T-cell (primary cell): ENCODE measurements at places on chromosomes 2 and 18.

DNA sequence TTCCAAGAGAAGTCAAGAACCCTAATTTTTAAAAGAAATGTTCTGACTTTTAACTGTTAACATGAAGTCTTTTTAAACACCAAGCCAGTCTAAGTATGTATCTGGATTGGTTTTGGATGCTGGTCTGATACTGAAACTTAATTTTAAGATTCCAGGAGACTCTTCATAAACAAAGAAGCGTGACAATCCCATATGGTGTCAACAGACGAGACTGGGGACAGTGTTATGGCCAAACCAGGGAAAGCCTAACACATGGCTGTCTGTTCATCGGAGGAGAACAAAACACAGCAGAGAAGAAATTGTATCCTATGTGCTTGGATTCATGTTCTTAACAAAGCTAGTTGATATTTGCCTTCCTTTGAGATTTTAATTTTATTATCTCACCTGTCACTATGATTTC lies 80.5 kb upstream of the UPP2 start:
- no peak for DNase-seq

DNA sequence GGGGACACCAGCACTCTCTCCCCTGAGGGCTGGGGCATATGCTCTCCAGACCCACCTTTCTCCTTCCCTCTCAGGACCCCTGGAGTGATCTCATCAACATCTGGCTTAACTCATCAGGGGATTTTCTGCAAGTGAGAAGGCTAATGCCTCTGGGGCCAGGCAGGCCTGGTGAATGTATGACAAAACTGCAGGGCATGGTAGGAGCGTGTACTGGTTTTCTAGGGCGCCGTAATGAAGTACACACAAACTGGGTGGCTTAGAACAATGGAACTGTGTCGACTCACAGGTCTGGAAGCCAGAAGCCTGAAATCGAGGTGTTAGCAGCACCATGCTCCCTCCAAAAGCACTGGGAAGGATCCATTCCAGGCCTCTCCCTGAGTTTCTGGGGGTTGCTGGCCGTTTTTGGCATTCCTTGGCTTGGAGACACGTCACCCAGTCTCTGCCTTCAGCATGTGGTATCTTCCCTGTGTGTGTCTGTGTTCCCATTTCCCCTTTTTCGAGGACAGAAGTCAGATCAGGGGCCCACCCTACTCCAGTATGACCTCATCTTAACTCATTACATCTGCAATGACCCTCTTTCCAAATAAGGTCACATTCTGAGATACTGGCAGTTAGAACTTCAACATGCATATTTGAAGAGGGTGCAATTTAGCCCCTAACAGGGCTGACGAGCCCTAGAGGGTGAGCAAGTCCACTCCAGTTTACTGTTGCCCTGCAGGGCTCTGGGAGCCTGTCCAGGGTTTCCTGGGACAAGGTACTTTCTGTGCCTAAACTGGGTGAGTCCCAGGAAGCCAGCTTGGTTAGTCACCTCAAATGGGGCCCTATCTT lies 45.5 kb upstream of the CAB39 start:
- DNase-seq: no peak

DNA sequence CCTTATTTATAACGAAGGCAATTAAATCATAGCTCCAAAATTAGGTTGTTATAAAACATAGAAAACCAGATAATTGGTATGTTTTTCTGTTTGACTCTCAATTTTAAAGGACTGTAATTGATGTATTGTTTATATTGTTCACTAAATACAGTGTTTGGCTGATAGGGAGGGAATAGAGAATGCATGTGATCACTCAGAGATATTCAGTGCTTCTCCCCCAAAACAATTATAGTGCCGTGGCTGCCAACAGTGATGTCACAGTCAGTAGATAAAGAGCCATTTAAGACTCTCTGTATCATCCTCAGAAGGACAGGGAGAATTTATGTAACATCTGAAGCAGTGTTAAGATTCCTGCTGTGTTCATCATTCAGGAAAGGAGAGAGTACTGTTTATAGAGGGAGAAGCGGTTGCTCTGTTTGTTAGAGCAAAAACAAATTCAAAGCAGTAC lies 69.6 kb downstream of the PHLPP1 start:
- DNase-seq: no peak

DNA sequence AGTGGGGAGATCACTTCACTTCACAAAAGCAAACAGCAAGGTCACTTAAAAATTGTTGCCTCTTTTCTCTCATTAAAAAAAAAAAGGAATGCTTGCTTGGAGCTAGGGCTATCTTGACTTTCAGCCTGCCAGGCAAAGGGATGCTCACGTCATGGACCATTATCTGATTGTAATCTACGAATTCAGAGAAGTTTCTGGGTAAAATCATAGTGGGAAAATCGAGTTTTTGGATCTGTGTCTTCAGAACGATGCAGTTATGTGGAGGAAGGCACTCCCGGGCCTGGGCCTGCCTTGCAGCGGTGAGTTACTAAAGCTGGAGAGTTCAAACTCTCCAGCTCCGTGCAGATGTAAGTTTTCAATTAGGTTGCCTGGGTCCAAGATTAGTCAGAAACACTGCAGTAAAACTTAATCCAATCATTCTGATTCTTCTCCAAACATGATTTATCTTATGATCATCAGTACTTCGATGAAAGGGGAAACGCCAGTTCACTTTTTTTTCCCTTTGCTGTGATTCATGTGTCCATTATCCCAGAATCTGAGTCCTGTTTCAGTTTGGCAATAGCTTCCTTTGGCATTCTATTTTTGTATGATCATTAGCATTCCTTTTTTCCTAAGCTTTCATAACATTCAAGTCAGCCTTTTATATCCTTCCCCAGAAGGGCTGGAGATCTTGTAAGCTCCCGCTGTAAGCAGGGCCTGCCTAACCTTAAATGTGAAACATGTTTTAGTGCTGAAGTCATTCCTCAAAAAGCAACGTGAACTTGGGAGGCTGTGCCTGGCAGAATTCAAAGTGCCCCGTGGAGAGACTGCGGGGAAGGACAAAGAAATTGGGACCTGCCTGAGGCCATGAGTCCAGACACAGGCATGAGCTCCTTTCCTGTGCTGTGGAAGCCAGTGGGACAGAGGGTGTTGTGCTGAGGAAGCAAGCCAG lies 119.3 kb upstream of the TWIST2 start:
- no peak for DNase-seq

DNA sequence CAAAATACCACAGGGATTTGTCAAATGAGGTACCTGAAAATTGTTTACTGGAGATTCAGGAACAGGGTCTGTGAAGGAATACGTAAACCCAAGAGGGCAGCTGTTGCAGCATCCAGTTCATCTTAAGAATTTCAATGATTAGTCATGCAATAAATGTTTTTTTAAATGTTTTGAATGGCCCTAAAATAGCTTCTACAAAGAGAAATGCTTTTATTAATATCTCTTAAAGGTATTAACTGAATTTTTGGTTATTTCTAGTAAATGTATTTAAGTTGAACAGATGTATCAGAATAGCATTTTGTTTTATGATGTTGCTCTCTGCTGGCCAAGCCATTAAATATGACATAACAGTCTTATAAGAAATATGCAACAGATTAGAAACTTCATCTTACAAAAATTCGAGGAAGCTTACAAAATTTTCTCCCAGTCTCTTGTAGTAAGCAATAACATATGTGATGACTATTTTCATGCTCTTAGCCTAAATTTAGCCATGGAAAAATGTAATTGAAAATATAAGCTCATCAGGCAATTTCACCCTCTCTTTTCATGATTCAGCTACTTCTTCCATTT lies 863.9 kb downstream of the SUCLG1 start:
- DNase-seq: no peak

DNA sequence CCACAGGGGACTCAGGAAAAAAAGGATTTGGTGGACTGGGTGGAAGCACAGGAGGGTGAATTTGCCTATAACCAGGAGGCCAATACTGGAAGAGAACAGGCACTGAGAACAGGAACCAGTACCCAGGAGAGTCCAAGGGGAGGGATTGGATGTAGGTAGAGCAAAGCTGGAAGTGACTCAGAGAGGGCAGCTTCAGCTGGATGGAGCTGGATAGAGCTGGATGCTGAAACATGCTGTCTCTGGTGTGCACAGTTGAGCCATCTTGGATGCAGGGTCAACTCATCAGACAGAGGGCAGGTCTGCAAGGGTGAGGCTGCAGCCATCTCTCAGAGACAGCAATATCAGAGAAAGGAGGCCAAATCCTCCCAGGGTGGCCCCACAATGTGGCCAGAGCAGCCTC lies 134.0 kb downstream of the GALNT14 start:
- DNase-seq: no peak

DNA sequence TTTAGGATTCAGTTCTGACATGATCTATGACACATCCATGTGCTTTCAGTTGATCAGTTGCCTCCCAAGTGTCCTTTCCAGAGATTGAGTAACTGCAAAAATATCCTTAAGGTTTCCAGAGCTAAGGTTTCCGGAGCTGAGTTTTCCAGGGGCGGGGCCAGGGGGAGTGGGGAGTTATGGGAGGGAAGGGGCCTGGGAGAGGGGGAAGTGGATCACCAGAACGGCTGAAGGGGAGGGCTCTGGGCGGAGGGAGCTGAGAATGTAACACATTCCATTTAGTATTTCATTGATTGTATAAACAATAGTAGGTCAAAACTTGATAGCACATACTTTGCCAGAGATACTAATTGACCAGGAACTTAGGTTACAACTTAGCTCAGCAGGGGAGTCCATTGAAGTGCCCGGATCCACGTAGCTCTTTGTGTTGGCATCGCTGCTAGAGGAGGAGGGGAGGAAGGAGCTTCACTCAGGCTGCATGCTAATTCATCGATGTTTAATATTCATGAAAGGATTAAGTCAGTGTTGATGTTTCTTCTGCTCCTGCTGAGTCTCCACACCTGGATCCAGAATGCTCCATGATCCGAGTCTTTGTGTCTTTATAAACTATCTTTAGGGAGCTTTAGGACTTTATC lies 289.8 kb downstream of the ALPK2 start:
- DNase-seq: no peak

- no peak for DNase-seq
Observed at GRCh38 chr18:13446610-13447461, 228.3 kb downstream of the LDLRAD4 start.

GRCh38 chr2:1591978-1592907 lies 152.1 kb downstream of the PXDN start:
- DNase-seq: no peak

DNA sequence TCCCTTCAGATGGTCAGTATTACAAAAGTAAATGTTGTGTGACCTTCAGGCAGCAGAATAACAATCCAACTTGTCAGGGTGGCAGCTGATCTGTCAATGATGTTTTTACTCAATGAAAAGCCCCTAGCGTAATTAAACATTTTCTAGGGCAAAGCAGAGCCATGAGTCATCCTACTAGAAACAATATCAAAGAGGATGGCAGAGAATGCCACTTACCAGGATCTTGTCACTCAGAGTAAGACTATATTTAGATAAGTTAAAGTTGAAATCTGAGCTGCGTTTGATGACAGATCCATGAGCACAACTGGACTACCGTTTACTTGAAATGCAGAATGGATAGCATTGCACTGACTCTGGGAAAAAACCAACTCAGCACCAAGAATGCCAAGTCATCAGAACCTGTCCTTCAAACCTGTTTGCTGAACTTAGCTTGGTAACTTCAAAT lies 612.6 kb upstream of the ACVR2A start:
- no peak for DNase-seq
